Esophagus (tissue), 2 donors: ENCODE measurements at places on chromosomes 5 and 9. TPM values are rescaled to one million over a fixed set of nuclear protein-coding genes. Genes with fewer than 3 reads are reported as not detected.

Gene TSSK1B
- polyA plus RNA-seq = 0.20 TPM

Gene C9orf50
- 0.05 TPM for polyA plus RNA-seq

Gene LCN1
- polyA plus RNA-seq = not detected

Gene ITGA2
- 3.7 TPM for polyA plus RNA-seq

Gene LHX2
- polyA plus RNA-seq = not detected

Gene CNTNAP3
- polyA plus RNA-seq = 5.2 TPM

Gene CTXN3
- 0.14 TPM for polyA plus RNA-seq

Gene PCDHGB3
- polyA plus RNA-seq = 0.13 TPM

Gene RLN2
- 0.35 TPM for polyA plus RNA-seq

Gene HTR1A
- not detected for polyA plus RNA-seq
